ENCODE measurements at places on chromosomes 5 and 9.

GRCh38 chr9:124349675-124350493, 65.4 kb downstream of the PSMB7 start:
- DNase-seq, result no peak

DNA sequence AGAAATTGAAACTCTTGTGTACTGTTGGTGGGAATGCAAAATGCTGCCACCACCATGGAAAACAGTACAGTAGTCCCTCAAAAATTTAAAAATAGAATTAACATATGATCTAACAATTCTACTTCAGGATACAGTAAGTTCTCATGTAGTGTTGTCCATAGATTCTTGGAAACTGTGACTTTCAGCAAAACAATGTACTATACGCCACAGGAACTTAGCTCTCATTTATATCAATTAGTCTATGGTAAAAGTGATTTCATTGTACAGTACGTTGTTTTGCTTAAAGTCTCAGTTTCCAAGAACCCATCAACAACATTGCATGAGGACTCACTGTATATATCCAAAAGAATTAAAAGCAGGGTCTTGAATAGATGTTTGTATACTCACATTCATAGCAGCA, 233.5 kb upstream of the GAS1 start:
- no peak for DNase-seq

DNA sequence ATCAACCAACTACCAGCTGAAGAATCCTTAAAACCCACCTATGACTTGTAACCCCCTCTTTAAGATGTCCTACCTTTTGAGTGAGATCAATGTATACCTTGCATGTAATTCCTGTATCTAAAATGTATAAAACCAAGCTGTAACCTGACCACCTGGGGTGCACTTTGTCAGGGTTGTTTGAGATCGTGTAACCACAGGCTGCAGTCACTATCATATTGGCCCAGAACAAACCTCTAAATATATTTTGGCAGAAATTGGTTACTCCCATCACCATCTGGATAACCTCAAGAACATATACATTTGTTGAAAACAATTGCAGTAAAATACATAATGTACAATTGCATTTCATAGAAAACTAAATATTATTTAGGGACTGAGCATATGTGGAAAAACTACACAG, 8.4 kb downstream of the CARNMT1 start:
- DNase-seq, result no peak

DNA sequence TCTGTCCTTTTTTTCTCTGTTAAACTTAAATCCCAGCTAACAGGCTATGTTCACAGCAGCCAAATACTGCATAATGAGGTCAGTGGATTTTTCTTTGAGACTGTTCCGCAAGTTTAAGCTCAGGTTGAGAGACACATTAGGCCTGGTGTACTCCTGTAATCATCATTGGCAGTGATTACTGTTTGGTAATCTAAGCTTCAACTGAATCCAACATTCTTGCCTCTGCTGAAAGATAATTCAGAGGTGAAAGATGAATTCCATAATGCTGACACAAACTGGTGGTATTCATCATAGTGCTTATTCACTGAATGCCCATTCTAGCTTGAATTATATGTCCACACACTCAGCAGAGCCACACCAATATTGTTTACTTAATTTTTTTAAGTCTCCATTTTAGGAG, 108.5 kb downstream of the NFIB start:
- no peak for DNase-seq

All from 8988T (cell line).